ENCODE measurements at places on chromosomes 4 and X. TPM values are rescaled to one million over a fixed set of nuclear protein-coding genes. Genes with fewer than 3 reads are reported as not detected.

DNA sequence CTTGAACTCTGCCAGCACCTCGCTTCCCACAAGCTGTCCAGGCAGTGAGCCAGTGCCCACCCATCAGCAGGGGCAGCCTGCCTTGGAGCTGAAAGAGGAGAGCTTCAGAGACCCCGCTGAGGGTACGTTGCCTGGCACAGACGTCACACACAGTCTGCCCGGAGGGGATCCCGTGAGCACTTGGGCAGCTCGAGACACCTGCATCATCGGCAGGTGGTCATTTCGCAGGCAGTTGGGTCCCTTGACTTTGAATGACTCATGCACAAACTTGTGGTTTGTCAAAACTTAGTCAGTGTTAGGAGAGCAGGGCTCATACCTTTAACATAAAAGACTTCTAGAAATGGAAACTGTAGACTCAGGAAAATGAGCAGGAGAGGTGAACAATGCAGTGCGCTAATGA is 9.9 kb downstream of the TACC3 start:
- no peak for DNase-seq

DNA sequence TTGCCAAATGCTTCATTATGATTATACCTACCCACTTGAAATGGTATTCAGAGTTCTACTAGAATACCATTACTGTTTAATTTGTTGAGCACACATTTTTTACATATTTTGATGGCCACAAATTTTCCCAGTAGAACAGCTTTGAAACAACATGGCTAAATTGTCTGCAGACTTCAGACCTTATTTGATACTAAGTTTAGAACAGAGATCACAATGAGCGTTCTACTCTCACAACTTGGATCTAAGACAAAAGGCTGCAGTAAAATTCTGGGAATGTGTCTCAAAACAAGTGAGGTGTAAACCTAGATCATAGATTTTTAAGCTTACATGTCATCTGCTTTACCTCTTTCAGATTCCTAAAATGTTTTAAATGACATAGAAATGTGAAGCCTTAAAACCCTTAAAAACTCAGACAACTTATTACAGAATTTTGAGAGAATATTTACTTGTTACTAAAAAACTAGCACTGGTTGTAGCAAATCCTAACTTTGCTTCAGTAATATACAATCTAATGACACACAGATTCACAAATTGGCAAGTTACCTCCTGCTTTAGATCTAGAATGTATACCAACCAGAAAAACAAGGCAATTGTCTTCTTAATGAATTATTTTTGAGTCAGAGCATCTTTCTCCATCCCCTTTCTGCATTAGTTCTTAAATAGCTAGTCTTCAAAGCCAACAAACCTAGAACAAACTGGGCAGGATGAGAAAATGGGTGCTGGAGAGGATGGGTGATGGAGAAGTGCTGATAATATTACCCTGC is 243.3 kb downstream of the SLC7A11 start:
- no peak for DNase-seq

AMBN gene
- not detected for polyA plus RNA-seq

DNA sequence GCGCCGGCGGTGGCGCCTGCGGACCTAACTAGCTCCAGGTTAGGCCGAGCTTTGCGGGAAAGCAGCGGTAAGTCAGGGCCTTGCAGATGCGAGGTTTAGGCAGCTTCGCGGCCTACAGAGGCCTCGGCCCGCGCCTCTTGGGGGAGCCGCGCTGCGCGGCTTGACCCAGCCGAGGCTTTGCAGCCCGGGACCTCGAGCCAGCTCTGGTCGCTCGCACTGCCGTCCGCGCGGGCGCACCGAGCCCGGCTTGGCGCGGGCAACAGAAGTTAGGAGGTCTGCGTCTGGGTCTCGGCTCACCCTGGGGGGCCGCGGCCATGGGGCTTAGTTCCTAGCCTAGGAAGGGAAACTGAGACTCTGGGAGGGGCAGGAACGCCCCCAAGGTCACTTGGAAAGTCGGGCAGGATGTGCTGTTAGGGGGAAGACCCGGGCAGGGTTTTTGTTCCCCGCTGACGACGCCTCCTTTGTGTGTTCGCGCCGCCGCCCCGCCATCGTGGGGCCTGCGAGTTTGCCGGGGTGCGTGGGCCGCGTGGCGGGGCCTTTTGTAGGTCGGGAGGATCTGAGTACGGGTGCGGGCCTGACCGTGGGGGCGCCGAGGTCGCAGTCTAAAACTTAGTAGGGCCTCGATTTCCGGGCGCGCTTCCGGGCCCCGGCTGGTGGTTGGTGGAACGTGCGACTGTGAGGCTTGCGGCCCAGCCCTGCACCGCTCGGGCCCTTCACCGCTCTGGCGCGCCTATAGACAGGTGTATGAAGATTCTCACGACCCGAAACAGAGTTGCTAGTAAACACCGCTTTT is 482 bp downstream of the RNF4 start:
- no peak for DNase-seq

Data from hindlimb muscle (tissue), 1 donor.